ENCODE measurements at places on chromosomes 7 and 10.
A peak's percentile ranks its signal among the peaks of the same experiment; 100 is the strongest.

DNA sequence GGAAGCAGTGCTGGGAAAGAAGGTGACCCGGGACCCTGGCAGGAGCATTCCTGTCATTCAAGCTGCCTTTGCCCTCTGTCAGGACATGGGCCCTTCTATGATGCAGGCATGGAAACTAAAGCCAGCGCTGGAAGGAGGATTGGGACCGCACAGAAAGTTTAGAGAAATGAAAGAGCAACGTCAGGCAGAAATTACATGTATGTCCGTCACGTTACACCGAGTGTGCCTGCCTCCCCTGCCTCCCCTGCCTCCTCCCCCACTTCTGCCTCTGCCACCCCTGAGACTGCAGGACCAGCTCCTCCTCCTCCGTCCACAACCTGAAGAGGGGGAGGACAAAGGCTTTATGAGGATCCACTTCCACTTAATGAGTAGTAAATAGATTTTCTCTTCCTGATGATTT lies 13.9 kb upstream of the PWWP2B start:
- no peak for DNase-seq

DNA sequence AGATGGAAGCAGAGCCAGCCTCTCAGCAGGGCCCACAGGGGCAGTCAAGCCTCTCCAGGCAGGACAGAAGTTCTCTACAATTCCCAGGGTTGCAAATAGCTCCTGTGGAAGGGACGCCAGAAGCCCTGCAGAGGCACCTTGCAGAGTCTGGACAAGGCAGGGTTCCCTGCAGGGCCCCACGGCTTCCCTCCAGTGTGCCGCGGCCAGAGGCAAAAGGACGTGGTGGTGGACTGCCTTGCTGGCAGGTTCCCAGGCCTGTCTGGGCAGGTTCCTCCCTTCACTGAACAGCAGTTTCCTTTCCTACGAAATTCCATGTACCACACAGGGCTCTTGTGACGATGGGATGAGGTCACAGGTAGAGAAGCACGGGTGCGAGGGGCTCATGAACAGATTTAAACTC lies 25.1 kb downstream of the UPP1 start:
- DNase-seq = no peak

DNA sequence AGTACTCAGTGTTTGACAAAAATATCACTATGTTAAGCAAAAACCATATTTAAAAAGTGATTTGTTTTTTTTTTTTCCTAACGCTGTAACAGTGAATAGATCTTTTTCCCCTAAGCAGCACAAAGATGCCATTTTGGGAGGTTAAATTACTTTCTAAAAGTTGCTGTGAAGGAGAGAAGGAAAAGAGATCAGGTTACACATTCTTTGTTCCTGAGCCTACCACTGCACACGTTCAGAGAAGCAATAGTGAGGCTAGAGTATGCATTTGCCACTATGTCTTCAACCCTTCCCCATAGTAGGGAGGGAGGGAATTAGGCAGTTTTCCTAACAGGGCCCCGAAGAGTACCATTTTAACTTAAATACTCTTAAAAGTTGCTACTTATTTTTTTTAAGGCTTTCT lies 38.9 kb downstream of the BMPR1A start:
- peak; percentile 84 for DNase-seq

DNA sequence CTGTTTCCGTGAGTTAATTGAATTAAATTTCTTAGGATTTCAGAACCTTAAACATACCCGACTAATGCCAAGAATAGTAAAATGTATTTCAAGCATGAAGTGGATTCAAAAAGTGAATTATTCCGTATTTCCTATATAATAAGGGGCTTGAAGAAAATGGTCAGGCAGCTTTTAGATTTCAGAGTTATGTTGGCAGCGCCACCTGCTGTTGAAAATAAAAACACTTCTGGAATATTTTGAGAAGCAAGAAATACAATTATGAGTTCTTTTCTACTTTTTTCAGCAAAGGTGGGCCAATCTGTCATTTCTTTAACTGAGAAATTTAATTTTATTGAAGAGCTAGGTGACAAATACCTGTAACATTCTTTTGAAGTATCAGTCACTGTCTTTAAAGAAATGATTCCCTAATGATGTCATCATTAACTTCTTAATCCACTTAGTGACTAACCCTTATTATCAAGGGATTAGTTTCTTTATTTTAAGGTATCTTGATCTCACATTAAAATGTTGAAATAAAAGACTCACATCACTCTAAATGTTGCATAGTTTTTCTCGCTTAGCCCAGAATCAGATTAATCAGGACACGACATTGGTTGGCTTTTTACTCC lies 36.6 kb upstream of the AGR3 start:
- DNase-seq = peak; percentile 71

- no peak for DNase-seq
Measured at GRCh38 chr10:62647375-62648092, 157.0 kb upstream of the ADO start.

DNA sequence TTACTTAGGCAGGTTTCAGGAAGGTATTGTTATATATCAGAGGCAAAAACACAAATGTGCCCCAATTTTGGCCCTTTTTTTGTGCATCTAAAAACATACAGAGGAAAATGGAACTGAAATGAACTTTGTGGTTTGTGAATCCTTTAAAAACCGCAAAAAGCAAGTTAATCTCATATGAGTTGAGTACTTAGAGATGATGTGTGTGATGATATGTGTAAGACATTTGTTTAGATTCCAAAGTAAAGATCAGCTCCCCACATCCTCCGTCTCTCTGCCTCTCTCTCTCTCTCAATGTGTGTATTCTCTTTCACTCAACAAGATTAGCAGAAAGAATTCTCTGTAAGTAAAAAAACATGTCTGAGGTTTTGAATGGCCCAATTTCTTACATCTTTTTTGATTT lies 201.9 kb downstream of the MALRD1 start:
- DNase-seq = peak; percentile 1

DNA sequence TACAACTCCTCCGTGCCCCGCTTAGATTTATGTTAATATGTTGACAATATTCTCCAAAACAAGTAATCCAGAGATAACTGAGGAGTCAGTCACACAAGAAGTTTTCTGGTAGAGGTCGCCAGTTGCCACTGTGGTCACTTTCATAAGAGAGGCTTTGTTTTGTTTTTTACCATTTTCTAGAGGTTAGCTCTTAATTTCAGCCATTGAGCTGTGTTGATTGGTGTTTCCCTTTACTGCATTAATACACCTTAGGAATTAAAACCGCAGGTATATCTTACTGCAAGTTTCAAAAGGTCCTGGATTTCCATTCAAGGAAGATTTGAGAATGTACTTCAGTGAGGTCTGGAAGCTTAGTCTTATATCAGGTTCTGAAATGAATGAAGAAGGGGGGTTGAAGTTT lies 3.5 kb downstream of the BMI1 start:
- no peak for DNase-seq

DNA sequence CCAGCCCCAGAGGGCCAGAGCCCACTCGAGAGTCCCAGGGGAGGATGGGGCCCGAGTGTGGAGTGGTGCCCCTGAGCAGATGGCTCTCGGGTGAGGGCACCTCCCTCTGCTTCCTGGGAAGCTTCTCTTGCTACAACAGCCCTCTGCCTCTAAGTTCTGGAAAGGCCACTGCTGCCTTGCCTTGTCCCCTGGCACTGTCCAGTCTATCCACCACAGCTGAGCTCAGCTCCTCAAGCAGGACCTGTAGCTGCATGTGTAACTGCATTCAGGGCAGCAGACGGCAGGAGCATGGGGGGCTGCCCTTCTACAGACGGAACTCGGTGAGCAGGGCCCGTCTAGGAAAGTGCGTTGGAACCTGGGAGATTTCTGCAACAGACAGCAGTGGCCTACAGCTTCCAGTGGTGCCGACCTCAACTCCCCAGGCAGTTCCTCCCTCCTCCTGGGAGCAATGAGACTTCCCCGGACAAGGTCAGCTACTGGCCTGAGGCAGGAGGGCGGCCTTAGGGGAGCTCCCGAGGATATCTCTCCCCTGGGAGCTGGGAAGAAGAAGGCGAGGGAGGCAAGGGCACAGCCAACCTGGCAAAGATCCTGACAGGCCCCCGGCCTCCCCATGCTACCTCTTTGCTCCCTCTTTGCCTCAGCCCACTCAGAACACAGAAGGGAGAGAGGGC lies 88.5 kb downstream of the DLG5 start:
- DNase-seq = no peak

DNA sequence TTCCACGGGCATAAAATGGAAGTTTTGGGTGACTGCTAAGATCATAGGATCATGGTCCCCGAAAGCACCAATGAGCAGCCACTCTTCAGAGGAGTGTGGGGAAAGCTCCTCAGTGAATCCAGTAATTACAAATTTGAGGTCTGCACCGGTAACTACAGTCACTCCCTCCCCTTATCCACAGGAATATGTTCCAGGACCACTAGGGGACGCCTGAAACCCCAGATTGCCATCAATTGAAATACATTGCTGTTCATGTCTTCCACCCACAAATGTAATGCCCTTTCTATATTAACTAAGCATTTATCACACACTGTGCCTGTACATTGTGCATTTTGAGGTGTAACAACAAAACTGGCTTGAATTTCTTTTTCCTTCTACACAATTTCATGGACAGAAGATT lies 447.9 kb upstream of the PFKP start:
- DNase-seq = no peak

DNA sequence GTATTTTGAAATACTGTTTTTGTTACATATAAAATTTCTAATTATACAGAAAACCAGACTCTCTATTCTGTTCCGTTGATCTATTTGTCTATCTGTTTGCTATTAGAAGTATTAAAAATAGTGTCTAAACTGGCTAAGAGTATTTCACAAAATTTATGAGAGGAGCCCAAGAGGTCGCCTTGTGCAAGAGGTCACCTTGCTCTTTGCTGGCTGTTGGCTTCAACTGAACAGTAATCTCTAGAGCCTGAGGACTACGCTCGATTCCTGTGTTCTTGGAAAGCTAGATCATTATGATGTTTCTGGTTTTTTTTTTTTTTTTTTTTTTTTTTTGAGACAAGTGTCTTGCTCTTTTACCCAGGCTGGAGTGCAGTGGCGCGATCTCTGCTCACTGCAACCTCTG lies 428.6 kb downstream of the LRMDA start:
- DNase-seq = no peak

- no peak for DNase-seq
Measured at GRCh38 chr7:5477723-5478531, 54.3 kb upstream of the TNRC18 start.

GRCh38 chr10:60762554-60762953 lies 15.7 kb upstream of the CDK1 start:
- DNase-seq = no peak

GRCh38 chr7:120841608-120842007 lies 16.3 kb downstream of the TSPAN12 start:
- DNase-seq = no peak

DNA sequence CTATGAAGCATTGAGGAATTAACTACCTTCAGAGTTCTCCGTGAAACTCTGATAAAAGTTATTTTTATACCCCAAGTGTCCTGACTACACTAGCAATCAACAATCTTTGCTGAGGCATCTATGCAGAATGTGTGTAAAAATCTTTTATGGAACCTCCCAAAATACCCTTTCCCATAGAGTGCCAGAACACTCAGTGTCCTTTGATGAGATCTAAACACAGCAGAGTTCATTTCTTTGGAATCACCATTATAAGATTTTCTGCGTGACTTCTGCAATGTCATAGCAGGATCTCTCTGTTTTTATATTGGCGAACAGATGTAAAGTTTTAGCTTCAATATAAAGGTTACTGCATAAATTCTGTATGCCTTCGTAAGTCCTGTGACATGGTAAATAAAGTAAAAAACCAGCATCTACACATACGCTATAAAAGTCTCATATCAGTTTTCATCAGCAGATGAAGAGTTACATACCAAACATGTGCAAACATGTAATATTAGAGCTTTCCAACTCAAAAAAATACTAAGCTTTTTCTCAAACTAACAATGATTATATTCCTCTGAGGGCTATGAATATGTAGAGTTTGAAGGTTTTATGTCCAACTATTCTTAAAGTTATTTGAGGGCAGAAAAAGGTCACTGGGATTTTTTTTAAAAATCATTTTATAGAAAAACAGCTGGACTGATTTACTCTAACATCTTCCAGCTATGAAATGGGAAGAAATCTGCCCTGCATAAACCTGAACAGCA lies 67.2 kb downstream of the SKIDA1 start:
- peak; percentile 11 for DNase-seq

- no peak for DNase-seq
Measured at GRCh38 chr7:94231305-94231704, 163.4 kb upstream of the COL1A2 start.

- DNase-seq = peak; percentile 69
Measured at GRCh38 chr7:7554021-7554432, 12.7 kb upstream of the MIOS start.

GRCh38 chr7:116433246-116433645 lies 66.3 kb upstream of the CAV2 start:
- DNase-seq = no peak

DNA sequence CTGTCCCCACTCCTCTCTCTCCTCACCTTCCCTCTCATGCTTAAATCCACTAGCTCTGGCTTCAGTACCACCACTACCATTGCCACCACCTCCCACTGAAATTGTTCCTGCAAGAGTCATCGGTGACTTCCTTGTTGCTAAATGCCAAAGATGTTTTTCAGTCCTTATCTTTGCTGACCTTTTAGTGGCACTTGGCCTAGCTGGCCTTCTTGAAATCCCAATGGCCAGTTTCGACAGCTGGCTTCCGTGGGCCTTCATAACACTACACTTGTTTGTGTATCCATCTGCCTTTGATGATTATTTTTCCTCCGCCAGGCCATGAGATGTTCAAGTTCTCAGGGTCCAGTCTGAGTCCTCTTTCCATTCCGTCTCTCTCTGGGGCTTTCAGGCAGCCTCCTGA lies 118.2 kb upstream of the NANOS1 start:
- DNase-seq = peak; percentile 45

- peak; percentile 60 for DNase-seq
Measured at GRCh38 chr7:5354460-5355232, 69.0 kb downstream of the TNRC18 start.

GRCh38 chr10:5575144-5575481 lies 50.4 kb downstream of the CALML3 start:
- DNase-seq = no peak

GRCh38 chr7:1274121-1274875 lies 41.6 kb downstream of the UNCX start:
- DNase-seq = no peak

GRCh38 chr10:35770817-35771355 lies 128.8 kb upstream of the FZD8 start:
- no peak for DNase-seq

DNA sequence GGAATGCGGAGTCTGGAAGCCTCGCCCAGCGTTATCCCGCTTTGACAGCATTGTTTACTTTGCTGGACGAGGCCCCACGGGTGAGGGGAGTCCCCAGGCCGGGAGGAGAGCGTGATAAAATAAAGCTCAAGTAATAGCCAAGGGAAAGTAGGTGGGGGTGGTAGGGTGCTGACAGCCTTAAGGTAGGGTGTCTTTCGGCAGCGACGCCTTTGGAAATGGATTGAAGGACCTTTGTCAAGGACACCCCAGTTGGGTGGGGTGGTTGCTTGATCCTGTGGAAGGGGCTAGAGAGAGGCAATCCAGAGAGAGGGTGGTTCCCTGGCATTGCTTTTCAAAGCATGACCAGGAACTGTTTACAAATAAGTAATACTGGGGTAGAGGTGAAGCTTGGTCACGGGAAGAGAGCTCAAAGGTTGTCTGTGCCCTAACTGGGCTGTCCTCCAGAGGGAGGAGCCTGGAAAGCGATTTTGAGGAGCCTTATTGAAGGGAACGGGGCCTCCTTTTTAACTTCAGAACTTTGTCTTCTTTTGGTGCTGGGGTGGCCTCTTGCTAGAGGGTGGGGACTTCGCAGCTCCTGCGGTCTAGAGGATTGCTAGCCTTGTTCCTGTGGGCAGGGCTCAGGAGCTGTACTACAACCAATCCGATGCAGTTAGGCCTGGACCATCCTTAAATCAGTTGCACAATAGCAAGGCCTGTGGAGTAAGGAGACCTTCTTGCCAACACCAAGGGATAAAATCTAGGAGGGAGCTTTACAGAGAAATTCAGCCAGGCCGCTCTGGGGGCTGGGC lies 1.3 kb downstream of the EIF4EBP2 start:
- DNase-seq = peak; percentile 99
